ENCODE measurements at places on chromosomes 5 and 9. TPM values are rescaled to one million over a fixed set of nuclear protein-coding genes. Genes with fewer than 3 reads are reported as not detected.

DNA sequence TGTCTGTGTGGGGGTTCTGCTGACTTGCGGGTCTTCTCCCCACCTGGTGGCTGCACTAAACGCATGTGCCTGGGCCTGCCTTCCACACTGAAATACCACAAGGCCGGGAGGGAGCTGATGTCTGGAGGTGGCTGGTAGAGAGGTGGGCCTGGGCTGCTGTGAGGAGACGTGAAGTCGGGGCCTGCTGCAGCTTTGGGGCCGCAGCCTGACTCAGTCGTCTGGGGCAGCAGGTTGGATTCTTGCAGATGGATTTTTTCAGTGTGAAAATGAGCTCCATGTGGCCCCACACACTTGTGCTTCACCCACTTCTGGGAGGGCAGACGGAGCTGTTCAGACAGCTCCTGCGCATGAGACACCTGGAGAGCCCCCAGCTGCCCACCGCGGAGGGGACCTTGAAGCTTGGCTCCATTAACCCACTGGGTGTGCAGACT is 29.3 kb downstream of the COL5A1 start:
- no peak overlapping the region for H3K27ac ChIP-seq
- no peaks in the 10 kb centered on the region for H3K27me3 ChIP-seq
- no peaks in the 10 kb centered on the region for H3K4me1 ChIP-seq
- H3K4me3 ChIP-seq, result no peak overlapping the region
- no peak for DNase-seq

DNA sequence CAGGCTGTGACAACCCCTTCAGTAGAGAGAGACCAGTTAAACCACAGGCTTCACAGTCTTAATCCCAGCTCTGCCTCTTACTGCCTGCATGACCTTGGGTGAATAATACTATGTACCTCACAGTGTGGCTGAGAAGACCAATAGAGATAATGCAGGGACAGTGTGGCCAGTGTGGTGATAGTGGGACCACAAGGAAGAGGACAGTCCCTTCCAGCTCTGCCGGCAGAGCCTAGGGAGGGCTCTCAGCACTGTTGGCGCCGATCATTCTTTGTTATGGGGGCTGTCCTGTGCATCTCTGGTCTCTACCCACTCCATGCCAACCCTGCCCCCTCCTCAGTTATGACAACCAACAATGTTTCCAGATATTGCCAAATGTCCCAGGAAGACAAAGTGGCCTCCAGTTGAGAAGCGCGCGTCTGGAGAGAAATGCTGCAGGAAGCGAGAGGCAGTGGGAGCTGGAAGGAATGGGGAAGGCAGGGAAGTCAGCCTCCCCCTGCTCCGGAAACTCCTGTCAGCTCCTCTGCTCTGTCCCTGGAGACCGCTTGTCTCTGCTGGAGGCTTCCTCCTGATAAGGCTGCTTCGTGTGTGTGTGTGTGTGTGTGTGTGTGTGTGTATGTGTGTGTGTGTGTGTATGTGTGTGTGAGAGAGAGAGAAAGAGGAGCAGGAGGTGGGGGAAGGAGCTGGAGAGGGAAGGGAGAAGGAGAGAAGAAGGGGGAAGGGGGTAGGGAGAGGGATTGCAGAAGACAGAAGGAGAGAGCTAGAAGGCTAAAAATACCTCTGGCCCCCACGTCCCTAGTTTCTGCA is 31.8 kb upstream of the FABP6 start:
- H3K27me3 ChIP-seq, result no peaks in the 10 kb centered on the region
- H3K27ac ChIP-seq, result no peak overlapping the region
- no peaks in the 10 kb centered on the region for H3K36me3 ChIP-seq
- H3K4me3 ChIP-seq, result no peak overlapping the region

- H3K4me1 ChIP-seq, result no peaks in the 10 kb centered on the region
- no peak overlapping the region for H3K27ac ChIP-seq
- DNase-seq, result no peak
- no peaks in the 10 kb centered on the region for H3K27me3 ChIP-seq
- H3K36me3 ChIP-seq, result no peaks in the 10 kb centered on the region
- no peak overlapping the region for H3K4me3 ChIP-seq
Observed at GRCh38 chr5:179486596-179487051, 63.7 kb upstream of the RUFY1 start.

DNA sequence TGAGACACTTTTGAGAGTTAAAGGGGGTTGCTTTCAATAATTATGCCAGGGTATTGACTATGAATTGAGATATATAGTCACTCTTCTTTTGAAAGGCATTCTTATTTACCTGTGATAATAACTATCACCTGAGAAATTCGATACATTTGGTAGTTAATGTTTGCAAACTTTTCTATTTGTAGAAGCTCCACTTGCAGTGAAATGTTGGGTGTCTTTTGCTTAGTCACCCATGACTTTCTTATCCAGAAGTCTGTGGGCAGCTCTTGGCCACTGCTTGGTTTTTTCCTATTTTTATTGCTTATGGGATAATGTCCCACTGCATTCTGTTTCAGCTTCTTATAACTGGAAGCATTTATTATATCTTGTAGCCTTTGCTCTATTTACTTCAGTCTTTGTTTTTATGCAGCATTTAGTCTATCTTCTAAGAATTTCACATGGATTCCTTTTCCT is 3.9 kb downstream of the MACIR start:
- no peak overlapping the region for H3K4me3 ChIP-seq
- H3K27me3 ChIP-seq, result no peaks in the 10 kb centered on the region
- no peak overlapping the region for H3K27ac ChIP-seq
- H3K4me1 ChIP-seq, result no peaks in the 10 kb centered on the region

DNA sequence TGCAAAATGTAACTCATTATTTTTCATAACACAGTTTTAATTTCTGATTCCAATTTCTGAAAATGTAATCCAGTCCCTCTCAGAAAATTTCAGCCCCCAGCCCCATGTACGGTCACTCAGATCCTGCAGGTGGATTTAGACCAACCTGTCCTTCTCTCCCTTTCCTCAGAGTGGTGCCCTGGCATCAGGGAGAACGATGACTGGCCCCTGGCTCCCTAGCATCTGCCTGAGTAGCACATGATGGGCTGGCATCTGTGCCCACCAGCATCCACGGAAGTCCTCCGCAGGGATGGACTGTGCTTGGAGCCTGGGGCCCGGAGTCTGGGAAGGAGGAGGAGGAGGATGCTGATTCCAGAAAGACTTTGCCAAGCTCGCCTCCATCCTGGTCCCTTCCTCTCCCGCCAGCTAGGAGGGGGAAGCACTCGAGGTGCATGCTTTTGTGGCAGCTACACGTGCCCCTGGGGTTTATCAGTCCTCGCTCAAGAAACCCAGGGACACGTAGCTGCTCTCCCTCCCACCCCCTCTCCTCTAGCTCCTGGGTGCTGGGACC is 54.4 kb upstream of the RUFY1 start:
- no peak overlapping the region for H3K27ac ChIP-seq
- DNase-seq, result no peak
- H3K4me1 ChIP-seq, result no peaks in the 10 kb centered on the region
- H3K4me3 ChIP-seq, result no peak overlapping the region

DNA sequence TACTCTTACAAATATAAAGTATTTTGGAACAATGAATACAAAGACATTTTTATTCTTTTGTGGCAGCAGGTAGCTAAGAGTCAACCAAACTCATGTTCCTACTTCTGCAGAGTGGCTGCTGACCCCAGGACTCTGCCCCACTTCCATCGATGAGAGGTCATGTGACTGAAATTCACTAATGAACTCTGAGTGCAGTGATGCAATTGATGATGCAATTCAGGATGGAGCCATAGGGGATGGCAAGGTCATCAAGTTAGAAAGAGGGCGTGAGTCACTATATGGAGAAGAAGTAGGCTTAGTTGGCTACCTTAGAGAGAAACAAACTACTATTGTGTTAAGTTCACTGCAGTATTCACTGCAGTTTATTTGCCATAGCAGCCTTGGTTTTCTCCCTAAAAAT is 340.4 kb downstream of the CTNND2 start:
- no peak for DNase-seq
- no peaks in the 10 kb centered on the region for H3K36me3 ChIP-seq
- H3K27me3 ChIP-seq, result no peaks in the 10 kb centered on the region
- H3K4me3 ChIP-seq, result no peak overlapping the region

GRCh38 chr5:138677782-138678181 is 75.4 kb upstream of the CTNNA1 start:
- no peaks in the 10 kb centered on the region for H3K4me1 ChIP-seq
- no peaks in the 10 kb centered on the region for H3K27me3 ChIP-seq
- H3K27ac ChIP-seq, result no peak overlapping the region
- no peak for DNase-seq
- H3K4me3 ChIP-seq, result no peak overlapping the region
- no peaks in the 10 kb centered on the region for H3K36me3 ChIP-seq

Gene TMC1
- 5.3 TPM for total RNA-seq

Gene FANCC
- total RNA-seq, result 21.2 TPM

Gene C7
- 68.2 TPM for total RNA-seq

Gene ZBTB5
- 26.6 TPM for total RNA-seq

Gene NRARP
- total RNA-seq, result 24.3 TPM

Gene SURF1
- 53.3 TPM for total RNA-seq

Gene ARHGEF39
- total RNA-seq, result 1.1 TPM

Gene SLC34A3
- not detected for total RNA-seq

Gene DBH
- not detected for total RNA-seq

All from prostate gland (tissue), 2 donors.